ENCODE measurements at places on chromosomes 4 and X.

DNA sequence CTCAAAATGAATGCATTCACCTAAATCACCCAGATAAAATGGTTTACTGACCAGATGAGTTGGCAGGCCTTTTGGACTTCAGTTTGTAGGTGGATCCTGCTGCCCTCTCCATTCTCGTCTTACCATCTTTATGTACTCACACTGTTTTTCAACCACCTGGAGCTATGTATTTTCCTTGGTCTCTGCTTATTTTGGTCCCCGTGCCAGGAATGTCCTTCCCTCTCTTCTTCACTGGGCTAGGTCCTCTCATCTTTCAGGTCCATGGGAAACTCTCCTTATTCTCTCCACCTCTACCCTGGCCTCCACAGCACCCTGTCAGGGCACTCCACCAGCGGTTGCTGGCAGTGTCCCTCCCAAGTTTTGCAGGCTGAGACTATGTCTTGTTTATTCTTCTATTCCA lies 2.6 kb downstream of the GPRIN3 start:
- no peak for DNase-seq

GRCh38 chr4:121764702-121765367 lies at the start of gene SMIM43:
TSS of gene SMIM43 (minus strand) at chr4:121765164. CDS start at chr4:121765105, 59 bp downstream.
- DNase-seq = no peak

DNA sequence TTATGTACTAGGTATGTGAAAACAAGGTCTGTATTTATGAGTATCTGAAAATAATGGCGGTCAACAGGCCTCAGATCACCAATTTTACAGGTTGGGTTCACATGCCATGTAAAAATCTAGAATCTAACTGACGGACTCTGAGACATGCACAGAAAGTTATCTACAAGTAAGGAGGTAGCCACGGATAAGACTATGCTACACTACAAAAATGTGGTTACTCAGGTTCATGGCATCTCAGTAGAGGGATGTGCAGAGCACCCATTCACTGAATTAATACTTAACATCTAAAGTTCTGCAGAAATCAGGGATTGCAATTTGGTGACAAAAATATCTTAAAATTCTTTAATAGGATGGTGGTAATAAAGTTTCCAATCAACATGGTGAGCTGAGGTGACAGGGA lies 155.9 kb downstream of the APBB2 start:
- DNase-seq = no peak

GRCh38 chr4:140000232-140000631 lies 153.8 kb downstream of the MAML3 start:
- DNase-seq = no peak

GRCh38 chr4:123787512-123788080 lies 391.0 kb downstream of the SPRY1 start:
- DNase-seq = no peak

DNA sequence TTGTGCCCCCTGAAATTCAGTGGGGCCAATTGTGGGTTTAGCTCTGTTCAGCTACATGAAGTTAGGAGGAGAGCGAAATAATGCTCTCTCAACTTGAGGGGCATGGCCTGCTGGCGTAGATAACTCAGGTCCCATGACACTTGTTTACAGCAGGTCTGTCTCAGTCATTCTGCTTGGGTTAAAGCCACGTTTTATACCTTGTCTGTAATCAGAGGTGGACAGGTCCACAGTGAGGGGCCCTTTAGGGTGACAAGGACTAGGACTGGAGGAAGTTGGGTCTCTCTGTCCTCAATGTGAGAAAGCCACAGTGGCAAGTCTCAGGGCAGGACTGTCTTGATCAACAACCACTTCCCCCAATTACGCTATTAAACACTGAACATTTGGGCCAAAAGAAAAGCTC lies 49.0 kb downstream of the PDHA1 start:
- no peak for DNase-seq

DNA sequence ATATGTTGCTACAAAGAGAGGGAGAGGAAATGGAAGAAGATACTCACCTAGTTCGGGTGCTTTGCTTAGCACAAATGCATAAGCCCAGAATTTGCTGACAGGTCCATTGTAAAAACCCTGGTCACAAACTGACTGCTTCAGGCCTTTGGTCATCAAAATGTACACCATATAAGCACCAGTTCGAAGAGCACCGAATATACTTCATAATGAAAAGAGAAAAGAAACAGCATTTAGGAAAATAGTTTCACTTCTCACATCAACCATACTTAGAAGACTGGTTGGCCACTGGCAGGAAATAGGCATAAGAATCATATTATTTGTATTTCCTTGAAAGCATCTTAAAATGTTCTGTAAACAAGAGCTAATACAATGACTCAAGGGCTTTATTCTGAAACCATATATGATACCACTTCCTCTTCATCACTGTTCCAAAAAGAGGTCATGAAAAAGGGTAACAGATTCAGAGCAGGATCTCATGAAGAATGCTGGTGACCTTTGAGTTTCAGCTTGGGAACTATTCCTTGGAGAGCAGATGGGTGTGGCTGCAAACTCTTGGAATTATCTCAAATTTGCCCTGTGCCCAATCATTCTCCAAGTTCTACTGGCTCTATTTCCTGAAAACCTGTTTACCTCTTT lies 138.7 kb downstream of the ELOVL6 start:
- no peak for DNase-seq

GRCh38 chrX:102063445-102064074 lies 61.9 kb upstream of the TCEAL2 start:
- no peak for DNase-seq

DNA sequence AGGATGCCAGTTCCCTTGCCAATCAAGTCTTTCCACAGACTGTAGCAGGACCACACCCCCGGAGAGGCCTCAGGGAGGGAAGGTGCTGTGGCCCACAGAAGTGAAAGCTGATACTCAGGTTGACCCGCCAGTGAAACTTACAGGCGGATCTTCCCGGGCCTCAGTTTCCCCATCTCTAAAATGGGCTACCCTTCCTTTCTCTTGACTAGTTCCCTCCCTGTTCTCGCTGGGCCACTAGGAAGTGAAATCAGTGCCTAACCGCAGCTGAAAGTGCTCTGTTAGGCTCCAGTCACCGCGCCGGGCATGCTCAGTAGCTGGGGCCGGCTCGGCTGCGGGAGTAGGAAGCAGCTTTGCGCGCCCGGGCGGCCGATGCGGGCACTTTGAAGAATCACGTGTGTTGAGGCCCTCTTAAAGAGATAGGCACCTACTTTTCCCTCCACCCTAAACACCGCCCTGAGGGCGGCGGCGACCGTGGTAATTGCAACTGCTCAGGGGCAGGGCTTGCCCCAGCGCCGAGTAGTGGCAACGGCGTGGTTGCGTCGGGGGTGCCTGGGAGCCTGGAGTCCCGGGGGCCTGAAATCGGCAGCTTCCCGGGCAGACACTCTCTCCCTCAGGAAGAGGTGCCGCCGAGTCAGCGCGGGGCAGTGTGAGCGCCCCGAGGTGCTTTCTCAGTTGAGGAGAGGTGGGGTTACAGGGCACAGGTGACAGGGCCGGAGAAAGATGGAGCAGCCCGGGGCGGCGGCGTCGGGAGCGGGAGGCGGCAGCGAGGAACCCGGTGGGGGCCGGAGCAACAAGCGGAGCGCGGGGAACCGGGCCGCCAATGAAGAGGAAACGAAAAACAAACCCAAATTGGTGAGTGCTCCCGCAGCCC lies at the start of gene DIAPH2:
DIAPH2 (plus strand) TSS at position 504 of the 871 bp plus-strand sequence.
- no peak for DNase-seq

- DNase-seq = no peak
Observed at GRCh38 chr4:185165605-185166063, 22.6 kb downstream of the SLC25A4 start.

GRCh38 chr4:57102050-57102624 lies 8.0 kb downstream of the IGFBP7 start:
- DNase-seq = no peak

DNA sequence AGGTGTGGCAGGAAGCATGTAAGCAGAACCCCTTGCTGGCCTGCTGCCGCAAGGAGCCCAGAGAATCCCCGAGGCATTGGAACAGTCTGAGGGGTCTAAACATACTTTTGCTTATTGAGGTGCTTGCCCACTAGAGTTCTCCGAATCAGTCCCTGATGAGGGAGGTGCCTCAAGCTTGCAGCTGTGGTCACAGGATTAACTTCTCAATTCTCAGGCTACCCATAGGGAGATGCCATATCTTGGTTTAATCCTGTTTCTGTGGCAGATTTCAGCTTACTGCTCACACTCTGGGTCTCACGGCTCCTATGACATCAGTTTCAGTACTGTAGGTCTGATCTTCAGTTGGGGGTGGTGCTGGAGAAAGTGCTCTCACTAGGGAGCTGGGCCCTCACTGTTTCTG lies 39.9 kb downstream of the CCNG2 start:
- no peak for DNase-seq

DNA sequence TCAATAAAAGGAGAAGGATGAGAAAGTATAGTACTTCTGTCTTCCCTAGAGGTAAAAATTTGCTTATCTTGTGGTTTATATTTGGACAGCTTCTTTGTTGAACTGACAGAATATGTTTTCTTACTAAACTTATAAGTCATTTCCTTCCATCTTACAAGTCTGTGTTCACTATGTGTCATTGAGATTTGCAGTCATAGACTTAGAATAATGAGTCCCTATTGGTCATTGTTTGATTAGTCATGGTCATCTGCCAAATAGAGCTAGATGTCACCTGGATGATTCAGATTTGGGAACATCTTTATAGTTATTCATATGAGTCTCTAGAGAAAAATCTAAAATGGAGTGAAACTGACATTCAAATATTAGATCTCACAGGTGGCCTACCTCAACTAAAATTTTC lies 51.5 kb downstream of the SPATA18 start:
- DNase-seq = no peak

GRCh38 chr4:143133977-143134376 lies 50.7 kb upstream of the USP38 start:
- DNase-seq = no peak

DNA sequence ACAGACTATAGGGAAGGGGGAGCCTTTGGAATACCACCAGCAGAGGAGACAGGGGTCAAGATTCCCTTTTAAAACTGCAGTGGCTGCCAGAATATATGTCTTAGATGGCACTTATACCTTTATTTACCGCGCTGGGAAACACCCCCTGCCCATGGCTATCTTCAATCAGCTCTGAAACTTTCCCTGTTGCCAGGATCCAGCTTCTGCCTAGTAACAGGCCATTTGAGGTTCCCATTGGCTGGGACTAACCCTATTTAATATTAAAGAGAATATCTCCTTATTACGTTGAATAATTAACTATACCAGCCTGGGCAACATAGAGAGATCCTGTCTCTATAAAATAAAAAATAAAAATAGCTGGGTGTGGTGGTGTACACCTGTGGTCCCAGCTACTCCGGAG lies 23.8 kb downstream of the SOWAHB start:
- no peak for DNase-seq

DNA sequence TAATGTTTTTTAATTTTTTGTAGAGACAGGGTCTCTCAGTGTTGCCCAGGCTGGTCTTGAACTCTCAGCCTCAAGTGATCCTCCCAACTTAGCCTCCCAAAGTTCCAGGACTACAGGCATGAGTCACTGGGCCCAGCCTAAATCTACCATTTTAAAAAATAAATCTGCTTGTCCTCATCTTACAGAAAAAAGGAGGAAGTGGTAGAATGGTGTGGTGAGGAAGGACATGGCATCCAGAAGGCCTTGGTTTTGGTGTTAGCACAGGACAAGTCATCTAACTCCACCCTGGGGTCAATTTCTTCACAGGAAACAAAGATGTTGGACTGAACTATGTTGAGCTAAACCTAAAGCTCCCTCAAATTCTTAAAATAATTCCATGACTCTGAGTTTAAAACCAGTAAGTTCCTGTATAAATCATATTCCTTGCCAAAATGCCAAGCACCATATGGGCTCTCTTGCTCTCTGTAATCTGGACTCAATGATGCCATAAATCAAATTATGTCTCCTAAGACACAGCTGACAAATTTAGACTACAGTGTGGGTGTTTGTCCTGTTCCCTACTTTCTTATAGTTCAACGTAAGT lies 253.9 kb upstream of the NOCT start:
- no peak for DNase-seq

DNA sequence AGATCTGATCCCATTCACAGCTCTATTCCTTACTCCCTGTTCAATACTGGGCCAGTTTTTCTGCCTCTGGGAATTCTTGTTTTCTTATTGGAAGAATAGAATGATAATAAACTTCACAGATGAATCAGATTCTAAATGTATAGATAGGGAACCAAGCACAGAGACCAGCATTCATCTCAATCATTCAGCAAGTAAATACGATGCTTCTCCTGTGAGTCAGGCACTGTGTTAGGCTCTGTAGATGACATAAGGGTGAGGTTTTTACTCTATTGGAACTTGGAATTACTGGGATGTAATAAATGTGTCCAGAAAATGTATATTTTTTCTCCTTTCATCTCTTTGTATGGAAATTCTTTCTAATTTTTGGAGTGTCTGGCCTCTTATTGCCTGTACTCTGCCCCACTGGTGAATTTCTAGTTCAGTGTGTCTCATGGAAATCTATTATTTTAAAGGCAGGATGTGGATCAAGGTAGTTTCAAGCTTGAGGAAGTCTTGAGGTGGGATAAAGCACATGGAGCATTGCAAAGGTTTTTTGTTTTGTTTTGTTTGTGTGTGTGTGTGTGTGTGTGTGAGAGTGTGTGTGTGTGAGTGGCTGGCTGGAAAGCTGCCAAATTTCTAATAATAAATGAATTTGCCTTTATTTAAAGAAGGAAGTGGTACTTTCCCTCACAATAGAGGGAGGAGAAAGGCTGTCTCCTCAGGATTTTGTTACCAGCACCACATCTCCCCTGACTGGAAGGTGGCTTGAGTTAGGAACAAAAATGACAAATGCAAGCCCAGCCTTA lies 117.9 kb upstream of the HS3ST1 start:
- no peak for DNase-seq

GRCh38 chr4:146334862-146335449 lies 120.6 kb downstream of the REELD1 start:
- DNase-seq = no peak

DNA sequence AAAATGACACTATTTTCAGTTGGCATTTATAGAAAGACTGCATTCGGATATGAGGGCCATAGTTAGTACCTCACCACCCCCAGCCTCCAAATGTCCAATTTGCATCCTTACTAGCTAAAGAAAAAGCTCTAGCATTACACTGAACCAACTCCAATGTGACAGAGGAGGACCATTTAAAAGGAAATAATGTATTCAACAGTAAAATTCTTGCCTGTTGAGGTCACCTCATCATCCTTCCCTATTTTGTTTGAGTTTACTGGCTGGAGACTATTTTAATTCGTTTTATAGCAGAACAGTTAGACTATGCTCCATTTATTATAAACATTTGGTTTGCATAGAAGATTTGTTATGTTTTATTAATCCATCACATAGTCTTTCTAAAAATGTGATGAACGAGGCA lies 88.2 kb upstream of the PPARGC1A start:
- DNase-seq = no peak

- no peak for DNase-seq
Observed at GRCh38 chr4:1499465-1499864, 93.2 kb upstream of the NKX1-1 start.

DNA sequence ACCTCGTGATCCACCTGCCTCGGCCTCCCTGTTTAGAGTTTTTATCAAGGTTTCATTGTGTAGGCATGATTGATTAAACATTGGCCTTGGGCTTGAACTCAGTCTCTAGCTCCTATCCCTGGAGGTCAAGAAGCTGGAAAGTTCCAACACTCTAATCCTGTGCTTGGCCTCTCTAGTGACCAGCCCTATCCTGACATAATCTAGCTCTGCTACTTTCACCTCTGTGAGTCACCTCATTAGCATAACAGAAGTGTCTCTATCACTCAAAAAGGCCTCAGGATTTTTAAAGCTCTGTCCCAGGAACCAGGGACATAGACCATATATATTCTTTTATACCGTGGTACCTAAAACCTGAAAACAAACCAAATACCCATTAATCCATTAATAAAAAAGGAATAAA lies 377.5 kb downstream of the CENPC start:
- DNase-seq = no peak

Measured in cerebellar nuclear complex (tissue), 1 donor.